ENCODE measurements at places on chromosomes 12 and 14. TPM values are rescaled to one million over a fixed set of nuclear protein-coding genes. Genes with fewer than 3 reads are reported as not detected.

The IGF1 gene
- total RNA-seq: not detected

GRCh38 chr14:85190251-85190650 lies 339.7 kb upstream of the FLRT2 start:
- no peak for DNase-seq

DNA sequence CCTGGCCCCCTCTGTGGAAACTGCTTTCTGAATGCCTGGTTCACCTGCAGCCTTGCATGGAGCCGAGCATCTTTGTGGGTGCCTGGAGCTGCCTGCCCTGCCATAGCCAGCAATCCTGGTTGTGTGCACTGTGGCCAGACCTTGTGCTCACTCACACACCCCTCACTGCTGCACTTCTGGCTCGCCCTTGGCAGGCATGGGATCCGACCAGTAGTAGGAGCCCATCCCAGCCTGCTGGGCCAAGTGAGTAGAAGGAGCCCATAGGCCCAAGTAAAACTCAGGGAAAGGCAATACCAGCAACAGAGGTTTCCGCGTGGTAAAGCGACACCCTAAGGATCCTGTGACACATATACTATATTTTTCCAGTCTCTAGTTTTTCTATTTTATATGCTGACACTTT lies 270.0 kb upstream of the NAV3 start:
- no peak for DNase-seq

The TRPV4 gene
- 0.82 TPM for total RNA-seq

DNA sequence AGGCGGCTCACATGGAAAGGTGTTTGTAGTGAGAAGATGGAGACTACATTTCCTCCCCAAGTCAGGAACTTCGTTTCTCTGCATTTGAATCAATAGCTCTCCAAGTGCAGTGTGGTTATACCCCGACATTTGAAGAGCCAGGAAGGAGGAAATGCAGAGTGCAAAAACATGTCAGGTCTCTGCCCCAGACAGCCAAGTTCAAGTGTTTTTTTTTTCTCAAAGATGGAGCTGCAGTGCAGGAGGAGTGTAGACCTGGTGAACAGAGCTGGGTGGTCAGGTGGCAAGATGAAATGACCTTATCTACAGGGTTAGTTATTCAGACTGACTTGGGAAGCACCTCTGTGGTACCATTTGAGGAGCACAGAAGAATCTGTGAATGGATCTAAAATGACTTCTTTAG lies 21.3 kb downstream of the MLXIP start:
- DNase-seq: no peak

DNA sequence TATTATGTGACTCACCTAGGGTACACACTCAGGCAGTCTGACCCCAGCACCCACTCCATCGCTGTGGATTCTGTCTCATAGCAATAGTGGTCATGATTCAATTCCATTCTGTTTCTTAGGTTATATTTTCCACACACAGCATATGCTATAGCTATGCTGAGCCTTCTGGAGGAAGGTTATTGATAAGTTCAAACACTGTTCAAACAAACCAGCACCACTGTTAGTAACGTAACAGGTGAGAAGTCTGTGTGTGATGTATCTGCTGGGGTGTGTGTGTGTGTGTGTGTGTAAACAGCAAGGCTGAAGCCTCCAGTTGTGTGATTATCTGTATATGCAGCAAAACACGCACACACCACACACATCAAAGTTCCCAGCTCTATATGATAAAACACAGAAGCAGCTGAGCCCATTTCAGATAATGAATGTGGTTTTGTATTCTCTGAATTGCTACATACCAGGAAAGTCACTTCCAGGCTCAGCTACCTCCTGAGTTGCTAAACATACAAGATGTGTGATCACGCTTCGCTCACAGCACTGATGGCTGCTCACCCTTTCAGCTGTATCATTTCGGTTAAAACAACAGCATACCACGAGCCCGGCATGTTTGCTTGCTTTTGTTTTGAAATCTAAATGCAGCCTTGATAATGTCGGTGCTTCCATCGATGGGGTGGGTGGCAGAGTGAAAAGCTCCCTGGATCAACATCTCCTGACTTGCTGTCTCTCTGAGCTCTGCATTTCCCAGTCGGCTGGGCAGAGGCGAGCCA lies 6.8 kb upstream of the SYNE3 start:
- no peak for DNase-seq

GRCh38 chr14:101559250-101559623 lies 2.1 kb upstream of the DIO3 start:
- DNase-seq: no peak

DNA sequence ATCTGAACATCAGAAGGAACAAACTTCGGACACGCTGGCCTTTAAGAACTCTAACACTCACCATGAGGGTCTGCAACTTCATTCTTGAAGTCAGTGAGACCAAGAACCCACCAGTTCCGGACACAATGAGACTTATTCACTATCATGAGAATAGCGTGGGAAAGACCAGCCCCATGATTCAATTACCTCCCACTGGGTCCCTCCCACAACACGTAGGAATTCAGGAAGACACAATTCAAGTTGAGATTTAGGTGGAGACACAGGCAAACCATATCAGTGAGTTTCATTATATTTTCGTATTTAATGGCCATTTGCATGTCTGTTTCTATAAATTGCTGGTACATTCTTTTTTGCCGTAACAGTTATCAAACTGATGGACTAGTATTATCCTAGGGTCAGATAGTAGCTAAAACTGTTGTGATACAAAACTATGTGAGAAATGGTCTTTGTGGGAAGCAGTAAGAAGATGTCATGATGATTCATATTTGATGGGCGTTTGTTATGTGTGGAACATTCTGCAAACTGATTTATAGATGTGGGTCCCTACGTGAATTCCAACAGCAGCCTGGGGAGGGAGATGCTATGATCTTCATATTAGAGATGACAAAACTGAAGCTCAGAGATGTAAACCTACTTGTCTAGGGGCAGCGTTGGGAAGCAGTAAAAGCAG lies 282.4 kb upstream of the TMEM132C start:
- DNase-seq: no peak

The CFAP73 gene
- not detected for total RNA-seq

DNA sequence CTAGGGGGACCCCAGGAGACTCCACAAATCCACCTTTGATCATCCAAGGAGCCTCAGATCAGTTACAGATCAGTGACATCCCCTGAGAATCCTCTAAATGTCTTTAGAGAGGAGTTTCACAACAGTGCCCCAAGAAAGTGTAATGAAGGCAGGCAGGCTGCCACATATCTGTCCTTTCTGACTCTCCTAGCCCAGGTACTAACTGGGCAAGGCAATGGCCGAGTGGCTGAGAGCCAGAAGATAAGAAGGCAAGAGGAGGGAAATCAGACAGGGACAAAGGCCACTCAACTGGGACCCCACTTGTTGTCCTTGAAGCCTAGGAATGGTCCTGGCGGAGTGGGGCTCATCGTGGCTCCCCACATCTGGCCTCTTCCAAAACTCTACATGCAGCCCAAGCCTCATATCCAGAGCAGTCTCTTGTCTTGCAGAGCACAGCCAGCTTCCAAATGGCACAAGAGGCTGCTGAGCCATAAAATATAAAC lies 11.6 kb downstream of the ACTN1 start:
- no peak for DNase-seq

GRCh38 chr14:21634840-21635239 lies at the start of gene OR10G2:
Gene OR10G2 (minus strand): TSS chr14:21634940. CDS start chr14:21634842, 98 bp downstream.
- DNase-seq: no peak

DNA sequence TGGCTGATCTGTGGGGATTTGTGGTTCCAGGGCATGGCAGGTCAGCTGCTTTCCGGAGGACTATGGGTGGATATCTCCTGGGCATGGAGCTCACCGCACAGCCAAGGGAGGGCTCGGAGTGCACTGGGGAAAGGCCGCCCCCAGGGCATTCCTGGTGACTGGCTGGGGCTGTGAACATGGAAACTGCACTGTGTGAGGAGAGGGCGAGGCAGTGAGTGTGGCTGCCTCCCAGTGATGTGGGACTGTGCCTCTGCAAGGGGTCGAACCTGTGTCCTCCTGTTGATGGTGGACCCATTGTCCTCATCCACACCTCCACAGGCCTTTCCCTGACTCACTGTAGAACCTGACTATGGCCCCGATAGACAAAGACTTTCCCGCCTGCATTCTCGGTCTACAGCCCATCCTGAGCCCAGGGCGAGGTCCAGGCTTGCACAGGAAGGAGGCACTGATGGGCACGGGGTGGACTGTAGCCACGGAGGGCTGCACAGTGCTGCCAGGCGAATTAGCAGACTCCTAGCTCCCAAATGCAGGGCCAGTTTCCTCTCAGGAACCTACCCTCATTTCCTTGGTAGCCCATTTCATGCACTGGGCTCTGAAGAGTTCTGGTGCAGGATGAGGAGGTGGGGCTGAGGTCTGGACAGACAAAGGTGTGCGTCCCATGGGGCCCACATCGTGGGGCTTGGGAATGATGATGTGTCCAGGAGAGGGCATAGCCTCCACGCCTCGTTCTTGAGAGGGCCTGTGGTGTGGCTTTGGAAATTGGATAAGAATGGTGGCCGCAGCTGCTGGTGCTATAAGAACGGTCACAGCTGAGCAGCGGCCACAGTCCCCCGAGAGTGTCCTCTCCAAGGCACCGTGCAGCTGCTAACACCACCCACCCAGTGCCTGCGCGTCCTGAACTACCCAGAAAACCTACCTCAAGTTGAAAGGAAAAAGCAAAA lies 415.1 kb downstream of the TMEM121 start:
- no peak for DNase-seq

The TAS2R50 gene
- total RNA-seq: 0.11 TPM

DNA sequence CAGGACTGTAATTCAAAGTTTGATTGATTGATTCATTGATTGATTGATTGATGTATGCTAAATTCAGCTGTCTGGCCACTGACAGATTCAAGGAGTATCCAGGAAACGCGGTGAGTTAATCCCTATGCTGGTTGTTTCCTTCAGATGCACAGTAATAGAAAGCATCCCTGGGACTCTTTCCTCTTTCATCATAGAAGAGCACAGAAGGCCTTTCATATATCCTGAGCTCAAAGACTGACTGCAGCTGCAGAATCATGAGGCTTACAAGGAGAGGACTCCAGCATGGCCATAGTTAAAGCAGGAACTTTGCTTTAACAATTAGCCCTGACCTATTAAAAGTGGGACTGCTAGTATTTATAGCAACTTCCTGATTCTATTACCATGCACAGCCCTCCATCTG lies 187.7 kb upstream of the TMTC1 start:
- no peak for DNase-seq

- DNase-seq: no peak
Observed at GRCh38 chr12:121765573-121765972, 27.9 kb downstream of the RHOF start.

DNA sequence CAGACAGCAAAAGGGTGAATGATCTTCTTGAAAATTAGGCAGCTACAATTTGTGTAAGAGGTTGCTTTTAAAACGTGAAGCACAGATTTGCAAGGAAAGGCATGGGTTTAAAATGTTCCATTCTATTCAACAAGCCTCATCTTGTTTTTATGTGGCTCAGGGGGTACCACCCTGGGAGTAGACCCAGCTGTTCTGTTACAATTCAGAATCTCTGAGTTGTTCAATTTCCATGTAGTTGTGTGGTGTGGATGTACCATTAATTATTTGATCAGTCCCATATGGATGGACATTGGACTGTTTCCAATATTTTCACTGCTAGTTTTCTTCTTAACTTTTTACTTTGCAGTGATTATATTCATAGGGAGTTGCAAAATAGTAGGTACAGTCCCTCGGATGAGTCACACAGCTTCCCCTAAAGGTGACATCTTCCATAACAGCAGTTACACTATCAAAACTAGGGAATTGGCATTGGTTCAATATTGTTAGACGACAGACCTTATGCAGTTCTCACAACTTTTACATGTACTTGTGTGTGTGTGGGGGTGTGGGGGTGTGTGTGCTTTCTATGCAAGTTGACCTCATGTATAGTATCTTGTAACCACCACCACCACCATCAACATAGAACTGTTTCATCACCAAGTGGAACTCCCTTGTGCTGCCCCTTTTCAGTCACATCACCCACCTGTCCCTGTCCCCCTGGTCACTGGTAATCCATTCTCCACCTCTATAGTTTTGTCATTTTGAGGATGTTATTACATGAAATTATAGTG lies 59.0 kb upstream of the CAPRIN2 start:
- DNase-seq: no peak

The NDRG2 gene
- total RNA-seq: 8.1 TPM

The PTGDR gene
- total RNA-seq: not detected

DNA sequence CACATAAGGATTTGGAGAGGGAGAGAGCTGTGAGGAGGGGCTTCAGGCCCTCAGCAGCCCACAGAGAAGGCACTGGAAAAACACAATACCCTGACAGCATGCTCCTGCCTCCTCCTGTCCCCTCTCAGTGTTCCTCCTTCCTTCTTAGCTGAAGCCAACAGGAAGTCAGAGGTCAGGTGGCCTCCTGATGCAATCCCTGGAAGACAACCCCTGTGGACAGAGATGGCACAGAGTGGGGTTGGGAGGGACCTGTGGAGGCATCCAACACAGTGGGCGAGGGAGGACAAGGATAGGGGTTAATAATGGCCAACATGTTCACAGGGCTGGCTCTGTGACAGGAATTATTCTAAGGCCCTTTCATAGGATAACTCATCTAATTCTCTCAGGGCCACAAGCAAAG lies 15.4 kb upstream of the IFI27L2 start:
- no peak for DNase-seq
